ENCODE measurements at places on chromosomes 13 and 19.

DNA sequence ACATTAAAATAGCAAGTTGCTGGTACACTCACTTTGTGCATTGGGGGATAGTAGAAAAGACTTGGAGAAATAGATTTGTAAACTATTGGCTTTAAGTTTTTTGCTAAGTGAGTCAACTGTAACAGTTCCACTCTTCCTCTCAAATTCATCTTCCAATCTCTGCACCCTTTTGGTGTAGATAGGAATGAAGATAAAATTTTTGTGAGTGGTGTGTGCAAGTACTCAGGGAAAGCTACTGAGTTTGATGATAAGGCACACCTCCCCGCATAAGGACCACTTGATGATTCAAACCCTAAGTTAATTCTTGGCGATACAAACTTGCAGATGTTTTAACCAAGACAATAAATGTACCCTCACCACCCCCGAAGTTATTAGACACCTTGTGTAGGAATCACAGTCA lies 168.3 kb upstream of the SLITRK1 start:
- no peak for DNase-seq

- DNase-seq: no peak
Observed at GRCh38 chr19:46107371-46107770, 17.1 kb downstream of the IGFL3 start.

- DNase-seq: no peak
Observed at GRCh38 chr13:73433890-73434289, 375.1 kb downstream of the KLF5 start.

- no peak for DNase-seq
Observed at GRCh38 chr13:100789481-100789880, 114.9 kb upstream of the TMTC4 start.

DNA sequence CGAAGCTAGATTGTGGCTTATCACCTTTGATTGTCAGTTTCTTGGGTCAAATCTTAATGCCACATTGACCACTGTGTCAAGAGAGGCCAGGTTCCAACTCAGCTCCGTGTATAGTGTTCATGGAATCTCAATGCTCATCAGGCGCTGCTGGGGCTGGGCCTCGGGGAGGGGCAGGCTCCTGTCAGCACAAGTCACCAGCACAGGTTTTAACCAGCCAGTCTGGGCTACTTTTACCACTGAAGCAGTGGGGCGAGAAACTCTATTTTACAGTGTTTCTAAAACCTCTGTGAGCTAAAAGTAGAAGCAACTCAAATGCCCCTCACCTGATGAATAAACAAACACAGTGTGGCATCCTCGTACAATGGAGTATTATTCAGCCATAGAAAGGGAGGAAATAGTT lies 118.7 kb upstream of the GJB6 start:
- DNase-seq: no peak

GRCh38 chr13:59464926-59465325 lies 698.8 kb downstream of the DIAPH3 start:
- DNase-seq: no peak

GRCh38 chr13:22592515-22592914 lies 588.3 kb upstream of the SGCG start:
- DNase-seq: no peak

- DNase-seq: no peak
Observed at GRCh38 chr13:31903111-31903815, 128.3 kb upstream of the FRY start.

DNA sequence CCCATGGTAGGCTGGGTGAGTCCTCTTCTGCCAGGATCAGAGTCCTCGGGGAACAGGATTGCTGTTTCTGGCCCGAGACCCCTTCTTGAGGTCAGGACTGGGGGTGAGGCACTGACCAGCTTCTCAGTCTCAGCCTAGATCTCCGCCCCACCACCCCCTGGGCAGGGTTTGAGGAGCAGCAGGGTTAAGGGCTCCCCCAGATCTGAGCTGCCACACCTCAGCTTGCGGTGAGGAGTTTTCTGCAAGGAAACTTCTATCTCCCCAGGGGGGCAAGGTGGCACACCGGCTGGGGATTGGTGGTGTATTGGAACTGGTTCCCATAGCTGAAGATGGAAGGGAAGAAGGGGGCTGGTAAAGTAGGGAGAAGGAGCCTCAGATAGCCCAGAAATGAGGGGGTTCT lies 19.5 kb downstream of the CHST8 start:
- no peak for DNase-seq

- DNase-seq: no peak
Observed at GRCh38 chr13:111174377-111175114, 59.4 kb downstream of the ARHGEF7 start.

- DNase-seq: no peak
Observed at GRCh38 chr19:47151627-47152026, 21.0 kb downstream of the SAE1 start.

DNA sequence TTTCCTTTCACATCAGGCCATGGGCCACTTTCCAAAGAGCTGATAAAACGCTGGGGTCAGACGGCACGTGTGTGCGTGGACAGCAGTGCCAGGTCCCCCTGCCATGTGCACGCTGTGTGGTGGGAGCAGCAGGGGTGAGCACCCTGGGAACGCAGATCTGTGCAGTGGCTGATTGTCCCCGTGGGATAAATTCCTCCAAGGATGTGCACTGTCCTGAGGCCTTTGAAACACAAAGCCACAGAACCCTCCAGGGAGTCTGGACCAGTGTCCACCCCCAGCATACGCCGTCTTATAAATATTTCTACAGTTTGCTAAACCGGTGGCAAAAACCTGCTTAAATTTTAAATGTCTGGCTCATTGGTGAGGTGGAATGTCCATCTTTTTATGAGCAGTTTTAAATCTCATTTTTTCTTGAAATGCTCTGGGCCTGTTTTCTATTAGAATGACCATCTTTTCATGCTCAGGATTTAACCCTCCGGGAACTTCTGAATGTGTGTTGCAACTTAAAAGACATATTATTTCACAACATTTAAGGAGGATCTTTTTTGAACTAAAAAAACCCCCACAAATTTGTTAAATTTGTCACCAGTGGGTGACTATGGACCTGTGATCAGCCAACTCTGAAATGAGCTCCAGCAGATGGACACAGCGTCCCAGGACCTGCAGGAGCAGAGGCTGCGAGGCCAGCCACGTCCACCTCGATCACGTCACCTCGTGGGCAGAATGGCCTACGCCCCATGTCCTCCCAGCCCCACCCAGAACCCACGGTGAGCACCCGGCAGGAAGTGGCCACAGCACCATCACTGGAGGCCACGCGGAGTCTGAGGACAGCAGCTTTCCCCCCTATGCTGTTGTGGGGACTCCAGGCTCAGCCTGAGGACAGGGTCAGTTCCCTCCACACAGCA lies 68.6 kb downstream of the RASA3 start:
- no peak for DNase-seq

DNA sequence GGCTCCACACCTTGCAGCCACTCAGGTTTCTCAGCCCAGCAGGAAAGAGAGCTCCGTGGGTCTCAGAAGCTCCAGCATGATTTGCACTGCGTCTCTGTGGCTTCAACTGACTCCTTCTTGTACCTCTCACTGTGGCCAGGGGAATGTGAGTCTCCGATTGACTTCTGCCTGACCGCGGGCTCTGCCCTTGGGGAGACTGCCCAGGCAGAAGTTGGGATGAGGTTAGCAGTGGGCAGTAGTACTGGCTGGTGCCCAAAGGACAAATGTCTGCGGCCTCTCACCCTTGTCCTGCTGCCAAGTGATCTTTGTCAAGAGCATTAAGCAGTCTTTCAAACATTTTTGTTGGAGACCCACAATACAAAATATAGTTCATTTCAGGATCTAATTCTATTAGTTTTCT lies 34.4 kb upstream of the FXYD3 start:
- no peak for DNase-seq

Data from stimulated activated CD8-positive, alpha-beta memory T cell treated with anti-CD3 and anti-CD28 coated beads, Interleukin-4, amount 100 ng/mL, for 4 hours (primary cell).